ENCODE measurements at places on chromosomes 6 and 20.

- DNase-seq: peak; percentile 69
Observed at GRCh38 chr6:107114926-107115694, at the start of gene BEND3. TSS of gene BEND3 (minus strand) at chr6:107115515. CDS start at chr6:107099285, 16,230 bp downstream.

DNA sequence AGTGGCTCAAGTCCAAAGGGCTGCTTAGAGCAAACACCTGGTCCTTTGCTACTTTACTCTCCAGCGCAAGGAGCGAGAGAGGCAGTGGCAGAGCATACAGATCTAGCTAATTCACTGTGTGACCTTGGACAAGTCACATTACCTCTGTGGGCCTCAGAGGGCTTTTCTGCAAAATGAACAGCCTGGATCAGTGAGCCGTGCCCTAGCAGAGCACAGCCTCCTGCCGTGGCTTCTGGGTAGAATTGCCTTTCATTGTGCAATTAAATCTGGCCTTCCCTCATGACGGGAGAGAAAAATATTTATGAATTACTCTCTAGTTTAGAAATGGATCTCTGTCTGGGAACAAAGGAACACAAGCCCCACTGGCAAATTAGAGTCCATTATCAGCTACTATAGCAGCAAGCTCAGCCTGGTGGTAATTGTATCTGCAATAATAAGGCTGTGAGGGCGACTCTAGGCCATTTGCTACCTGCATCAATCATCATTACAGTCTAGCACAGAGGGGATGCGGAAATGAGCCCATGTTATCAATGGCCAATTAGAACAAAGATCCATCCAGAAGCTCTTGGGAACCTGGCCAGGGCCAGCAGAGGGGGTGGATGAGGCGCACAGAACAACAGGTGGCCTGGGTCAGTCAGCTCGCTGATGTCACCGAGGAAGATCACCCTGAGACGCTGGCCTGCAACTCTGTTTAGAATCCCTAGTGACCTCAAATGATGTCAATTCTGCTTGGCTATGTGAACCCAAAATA lies 114.2 kb upstream of the LY86 start:
- DNase-seq: no peak

DNA sequence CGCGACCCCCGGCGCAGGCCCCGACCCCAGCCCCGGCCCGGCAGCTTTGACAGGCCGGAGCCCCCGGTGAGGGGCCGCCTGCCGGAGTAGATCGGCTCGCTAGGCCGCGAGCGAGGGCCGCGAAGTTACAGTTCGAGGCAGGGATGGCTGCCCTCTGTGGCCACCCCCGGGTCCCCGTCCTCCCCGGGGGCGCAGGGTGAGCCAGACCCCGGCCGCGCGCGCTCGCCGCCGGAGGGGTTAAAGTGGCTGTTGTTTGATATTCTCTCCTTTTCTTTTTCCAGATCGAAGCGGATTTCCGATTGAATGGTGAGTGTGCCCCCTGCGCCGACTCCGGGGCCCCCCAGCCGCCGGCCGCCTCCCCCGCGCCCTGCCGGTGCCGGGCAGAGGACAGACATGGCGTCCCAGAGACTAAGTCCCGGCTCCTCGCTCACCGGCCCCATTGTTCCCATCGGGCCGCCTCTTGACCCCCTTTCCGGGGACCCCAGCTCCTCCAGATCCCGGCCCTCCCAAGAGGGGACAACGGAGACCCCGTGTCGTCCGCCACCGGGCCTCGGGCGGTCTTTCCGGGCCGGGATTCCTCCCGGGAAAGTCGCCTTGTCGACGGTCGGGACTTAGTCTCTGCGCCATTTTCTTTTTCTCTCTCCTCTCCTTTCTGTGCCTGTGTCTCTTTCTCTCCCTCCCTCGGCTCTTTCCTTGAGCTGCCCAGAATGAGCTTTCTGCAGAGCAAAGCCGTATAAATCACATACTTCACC lies 704 bp downstream of the TOP1 start:
- peak; percentile 62 for DNase-seq

GRCh38 chr6:155157101-155157500 lies 106.7 kb upstream of the CLDN20 start:
- DNase-seq: no peak

DNA sequence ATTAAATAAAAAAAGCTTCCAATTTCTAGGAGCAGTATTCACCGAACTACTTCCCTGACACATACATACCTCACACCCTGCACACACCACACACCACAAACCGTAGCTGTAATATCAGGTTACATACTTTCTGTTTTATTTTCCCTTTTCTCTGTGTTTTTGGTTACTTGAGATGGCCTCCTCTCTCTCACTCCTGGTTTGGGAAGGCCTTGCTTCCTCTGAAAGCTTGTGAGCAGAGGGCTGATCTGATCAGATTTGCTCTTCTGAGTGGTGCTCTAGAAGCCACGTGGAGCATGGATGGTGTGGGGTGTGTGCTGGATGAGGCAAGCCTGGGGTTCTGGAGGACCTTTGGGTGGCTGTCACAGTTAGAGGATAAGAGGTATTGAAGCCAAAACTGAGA lies 20.9 kb downstream of the UTRN start:
- no peak for DNase-seq

DNA sequence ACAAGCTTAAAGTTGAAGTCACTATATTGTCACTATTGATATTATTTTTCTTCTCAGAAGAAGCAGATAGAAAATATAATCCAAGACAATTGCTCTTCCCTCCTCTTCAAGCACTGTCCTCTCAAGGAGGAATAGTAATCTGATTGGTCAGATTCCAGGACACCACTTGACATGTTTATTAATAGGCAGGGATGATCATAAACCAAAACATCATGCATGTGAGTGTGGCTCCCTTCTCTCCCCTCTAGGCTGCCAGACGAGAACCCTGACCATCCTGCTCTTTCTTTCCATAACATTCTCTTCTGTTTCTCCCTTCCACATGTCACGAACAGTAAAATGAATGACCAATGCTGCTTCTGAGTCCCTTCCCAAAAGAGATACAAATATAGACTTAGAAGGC lies 7.5 kb downstream of the ATG5 start:
- no peak for DNase-seq

- no peak for DNase-seq
Observed at GRCh38 chr20:53595018-53595378, 1.4 kb upstream of the ZNF217 start.

- no peak for DNase-seq
Observed at GRCh38 chr20:12243327-12243726, 325.6 kb downstream of the BTBD3 start.

- no peak for DNase-seq
Observed at GRCh38 chr6:11410539-11411307, 126.8 kb upstream of the TMEM170B start.

- DNase-seq: no peak
Observed at GRCh38 chr6:55772730-55773129, 102.7 kb downstream of the BMP5 start.

- no peak for DNase-seq
Observed at GRCh38 chr6:163915131-163915530, 500.6 kb downstream of the QKI start.

- DNase-seq: no peak
Observed at GRCh38 chr20:50344232-50345071, 153.8 kb downstream of the CEBPB start.

DNA sequence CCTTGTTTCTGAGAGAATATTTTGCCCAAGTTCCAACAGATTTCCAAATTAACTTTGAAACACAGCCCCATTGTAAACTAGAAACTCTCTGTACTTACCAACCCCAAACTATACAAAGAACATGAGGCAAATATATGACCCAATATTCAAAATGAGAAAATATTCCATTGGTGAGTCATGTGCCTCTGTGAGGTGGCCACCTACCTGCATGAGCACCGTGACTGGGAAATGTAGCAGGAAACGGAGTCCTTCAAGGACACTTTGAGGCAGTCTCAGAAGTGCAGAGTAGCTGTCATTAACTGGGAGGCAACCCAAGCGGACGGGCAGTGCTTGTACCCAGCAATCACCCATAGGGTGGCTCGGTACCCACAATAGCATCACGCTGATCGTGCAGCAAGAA lies 335.5 kb upstream of the NOX3 start:
- DNase-seq: no peak

- DNase-seq: peak; percentile 67
Observed at GRCh38 chr6:31681135-31681671, 336 bp upstream of the LY6G5C start.

DNA sequence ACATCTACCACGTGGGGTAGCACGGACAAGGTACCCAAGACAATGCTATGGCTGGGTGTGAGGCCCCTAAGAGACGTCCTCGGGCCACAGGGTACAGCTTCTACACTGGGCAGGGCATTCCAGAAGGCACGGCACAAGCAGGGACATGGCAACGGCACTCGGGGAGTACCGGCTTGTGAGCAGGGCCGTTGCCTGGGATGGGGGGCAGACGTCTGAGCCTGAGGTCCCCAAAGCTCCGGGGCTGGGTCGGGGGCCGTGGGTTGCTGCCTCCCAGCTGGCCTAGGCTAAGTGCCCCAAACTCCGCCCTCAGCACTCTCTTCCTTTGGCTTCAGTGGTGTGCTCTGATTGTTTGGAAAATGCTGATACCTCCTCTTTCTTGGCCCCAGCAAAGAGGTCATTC lies 110.6 kb downstream of the SULF2 start:
- DNase-seq: no peak

DNA sequence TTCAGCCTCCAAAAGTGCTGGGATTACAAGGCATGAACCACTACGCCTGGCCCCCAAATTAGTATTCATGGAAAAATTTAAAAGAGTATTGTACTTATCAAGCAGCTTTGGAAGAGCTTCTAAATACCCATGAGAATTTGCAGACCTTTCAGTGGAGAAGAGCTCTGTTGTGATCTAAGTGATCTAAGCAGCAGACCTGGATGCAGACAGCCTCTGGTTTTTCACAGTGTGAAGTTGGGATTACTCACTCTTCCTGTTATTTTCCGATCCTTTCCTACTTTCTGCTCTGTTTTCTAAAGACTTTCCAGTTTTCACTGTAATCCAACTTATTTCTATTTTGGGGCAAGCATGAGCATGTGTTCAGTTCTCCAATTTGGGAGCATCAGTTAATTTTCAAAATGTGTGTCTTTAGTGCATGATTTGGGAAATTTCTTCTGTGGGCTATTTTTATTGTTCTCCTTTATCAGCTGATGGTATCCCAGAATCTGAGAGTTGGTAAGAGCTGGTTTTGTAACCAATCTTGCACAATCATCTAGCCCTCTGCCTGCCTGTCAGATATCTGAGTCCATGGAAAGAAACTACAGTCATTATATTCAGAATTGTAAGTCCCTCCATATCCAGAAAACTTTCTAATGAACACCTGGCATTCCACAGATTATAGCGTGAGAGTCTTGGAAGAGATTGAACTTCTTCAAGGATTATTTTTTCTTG lies 207.7 kb upstream of the DTNBP1 start:
- no peak for DNase-seq

DNA sequence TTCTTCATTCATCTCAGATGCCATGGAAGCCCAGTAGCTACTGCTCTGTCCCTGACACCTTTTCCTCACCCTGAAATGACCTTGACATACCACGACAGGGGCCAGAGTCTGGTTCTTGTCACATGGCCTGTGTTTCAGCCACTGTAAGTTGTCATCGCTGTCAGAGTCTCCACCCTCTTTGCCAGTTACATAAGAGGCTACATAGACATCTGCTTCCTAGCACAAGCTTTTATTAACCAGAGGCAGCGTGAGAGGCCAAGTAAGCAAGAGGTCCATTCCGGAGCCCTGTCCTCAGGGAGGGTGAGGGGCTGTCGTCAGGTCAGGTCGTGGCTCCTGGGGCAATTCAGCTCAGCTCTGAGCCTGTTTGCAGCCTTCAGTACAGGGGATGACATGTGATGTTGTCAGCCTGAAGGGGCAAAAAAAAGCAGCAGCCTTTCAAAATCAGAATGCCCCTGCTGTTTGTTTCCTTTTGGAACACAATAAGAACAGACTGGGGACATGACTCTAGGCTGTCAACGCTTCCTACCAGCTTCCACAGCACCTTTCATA lies 146.3 kb downstream of the MTFR2 start:
- DNase-seq: peak; percentile 19

GRCh38 chr6:101666256-101666655 lies 272.7 kb downstream of the GRIK2 start:
- DNase-seq: no peak

GRCh38 chr6:82365016-82365795 lies 1.6 kb downstream of the TPBG start:
- DNase-seq: peak; percentile 54

DNA sequence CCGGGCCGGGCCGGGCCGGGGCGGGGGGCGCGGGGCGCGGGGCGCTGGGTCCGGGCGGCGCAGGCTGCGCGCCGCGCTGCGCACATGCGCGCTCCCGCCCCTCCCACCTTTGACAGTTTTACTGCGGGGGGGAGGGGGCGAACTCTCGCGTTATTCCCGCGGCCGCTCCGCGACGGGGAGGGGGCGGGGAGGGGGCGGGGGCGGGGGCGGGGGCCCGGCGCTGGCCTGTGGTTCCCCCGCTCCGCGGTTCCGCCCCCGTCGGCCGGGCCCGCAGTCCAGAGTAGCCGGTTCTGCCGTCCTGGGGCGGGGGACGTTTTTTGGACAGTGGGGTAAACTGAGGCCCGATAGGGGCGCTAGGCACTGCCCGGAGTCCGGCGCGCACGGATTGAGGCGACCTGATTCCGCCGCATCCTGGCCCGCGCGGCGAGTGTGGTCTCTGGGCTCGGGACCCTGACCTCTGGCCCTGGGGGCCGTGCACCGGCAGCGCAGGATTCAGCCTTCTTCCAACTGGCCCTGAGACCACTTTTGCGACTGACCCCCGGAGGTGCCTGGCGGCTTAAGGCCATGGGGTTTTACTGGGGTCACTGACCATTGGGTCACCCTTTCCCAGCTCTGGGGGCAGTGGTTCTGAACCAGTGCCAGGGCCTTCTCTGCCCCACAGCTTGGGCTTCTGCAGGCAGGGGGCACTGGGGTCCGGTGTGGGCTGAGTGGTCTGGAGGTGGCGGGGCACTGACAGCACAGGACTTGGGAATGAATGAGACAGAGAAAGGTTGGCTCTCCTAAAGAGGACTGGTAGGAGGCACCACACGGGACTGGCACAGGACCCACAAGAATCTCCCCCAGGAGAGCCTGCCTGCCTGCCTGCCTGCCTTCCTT lies at the start of gene ZNF512B:
Gene ZNF512B, minus strand, starts transcription at position 93 of the 876 bp plus-strand sequence. CDS start 1,980 bp downstream, outside the sequence.
- peak; percentile 90 for DNase-seq

DNA sequence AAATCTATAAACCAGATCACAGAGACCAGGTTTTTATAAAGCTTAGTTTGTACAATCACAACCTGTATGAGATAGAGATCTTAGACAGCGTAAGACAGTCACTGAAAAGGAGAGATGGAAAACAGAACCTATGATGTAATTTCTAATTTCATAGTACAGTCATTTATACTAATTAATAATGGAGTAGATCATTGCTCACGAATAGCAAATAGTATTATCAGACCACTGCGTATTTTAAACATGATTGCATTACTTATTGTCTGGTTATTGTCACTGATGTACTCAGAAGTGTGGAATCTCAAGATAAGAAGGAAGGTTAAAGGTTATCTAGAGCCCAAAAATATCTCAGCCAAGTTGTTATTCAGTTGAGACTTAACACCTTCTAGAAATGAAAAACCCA lies 115.6 kb downstream of the KHDC1L start:
- no peak for DNase-seq

- peak; percentile 50 for DNase-seq
Observed at GRCh38 chr20:62921119-62921687, 5.1 kb downstream of the DIDO1 start.
